H7 (cell line): ENCODE measurements at places on chromosomes 4 and X. TPM values are rescaled to one million over a fixed set of nuclear protein-coding genes. Genes with fewer than 3 reads are reported as not detected.

DNA sequence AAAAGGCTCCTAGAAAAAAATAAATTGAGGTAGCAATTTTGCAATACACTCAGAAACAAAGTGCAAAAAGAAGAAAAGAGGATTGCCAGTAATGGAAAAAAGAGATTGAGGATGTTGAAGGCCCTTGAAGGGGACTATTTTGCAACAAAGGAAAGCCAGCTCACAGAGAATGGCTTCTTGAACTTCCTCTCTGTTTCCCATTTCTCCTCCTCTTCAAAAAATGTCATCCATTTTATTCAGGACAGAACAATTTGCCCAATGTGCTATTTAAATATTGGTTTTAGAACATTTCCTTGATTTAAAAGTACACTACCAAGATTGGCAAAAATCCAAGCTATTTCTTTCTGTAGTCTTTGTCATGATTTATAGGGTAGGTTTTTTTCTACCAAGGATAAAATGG is 60.2 kb downstream of the GASK1B start:
- DNase-seq, result no peak

- no peak for DNase-seq
These were observed 34.0 kb downstream of the VEGFC start for GRCh38 chr4:176758731-176759130.

DNA sequence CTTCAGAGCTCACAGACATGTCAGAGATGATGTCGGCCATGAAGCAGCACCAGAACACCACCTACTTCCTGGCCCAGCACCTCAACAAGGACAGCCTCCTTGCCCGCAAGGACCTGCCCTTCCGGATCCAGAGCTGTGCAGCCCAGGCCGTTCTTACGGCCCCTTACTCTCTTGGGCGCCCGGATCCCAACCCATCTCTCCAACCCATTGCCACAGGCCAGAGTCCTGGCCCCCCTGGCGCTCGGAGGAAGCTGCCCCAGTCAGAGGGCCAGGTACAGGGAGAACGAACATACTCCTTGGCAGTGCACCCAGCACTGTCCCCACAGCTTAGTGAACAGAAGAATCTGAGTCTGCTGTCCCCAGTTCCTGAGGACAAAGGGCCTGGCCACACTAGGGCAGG is 27.9 kb upstream of the PRPS1 start:
- DNase-seq, result no peak

- no peak for DNase-seq
These were observed 52.5 kb downstream of the PF4 start for GRCh38 chr4:73929278-73929677.

The RUFY3 gene
- total RNA-seq, result 32.7 and 38.4 TPM in 2 replicates

The ABCG2 gene
- 3.3 and 9.0 TPM in 2 replicates for total RNA-seq

The HSD17B11 gene
- 20.9 and 35.0 TPM in 2 replicates for total RNA-seq
